Fibroblast of skin of left biceps (primary cell): ENCODE measurements at places on chromosomes 1 and 21.
A peak's percentile ranks its signal among the peaks of the same experiment; 100 is the strongest.

GRCh38 chr1:57711326-57711725 lies 287.5 kb upstream of the DAB1 start:
- no peak for DNase-seq

DNA sequence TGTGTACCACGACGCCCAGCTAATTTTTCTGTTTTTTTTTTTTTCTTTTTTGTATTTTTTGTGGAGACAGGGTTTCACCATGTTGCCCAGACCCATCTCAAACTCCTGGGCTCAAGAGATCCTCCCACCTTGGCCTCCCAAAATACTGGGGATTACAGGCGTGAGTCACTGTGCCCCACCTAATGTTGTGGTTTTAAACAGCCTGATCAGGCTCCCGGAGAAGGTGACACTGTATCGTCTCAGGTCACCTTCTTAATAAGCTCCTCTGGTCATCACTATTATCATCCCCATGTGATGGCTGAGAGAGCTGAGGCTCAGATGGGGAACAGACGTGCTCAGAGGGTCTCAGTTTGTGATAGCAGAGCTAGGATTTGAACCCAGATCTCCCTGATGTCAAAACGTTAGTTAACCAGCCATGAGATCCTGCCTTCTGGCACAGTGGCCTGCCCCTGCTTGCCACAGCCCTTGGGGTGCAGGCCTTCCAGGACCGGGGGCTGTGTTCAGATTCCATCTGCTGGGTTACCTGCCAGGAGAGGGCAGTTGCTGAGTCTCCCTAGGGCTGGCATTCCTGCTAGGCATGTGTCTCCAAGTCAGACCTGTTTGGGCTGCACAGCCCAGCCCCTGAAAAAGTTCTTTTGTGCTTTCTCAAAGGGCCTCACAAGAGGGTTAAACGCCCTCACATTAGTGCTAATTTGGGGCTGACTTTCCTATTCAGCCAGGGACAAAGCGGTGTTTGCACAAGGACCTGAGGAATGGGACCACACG lies 32.7 kb upstream of the GRHL3 start:
- no peak for DNase-seq

- DNase-seq = no peak
Measured at GRCh38 chr1:76314730-76315129, 240.2 kb downstream of the ST6GALNAC3 start.

GRCh38 chr1:77550135-77550534 lies 132.3 kb downstream of the ZZZ3 start:
- no peak for DNase-seq

DNA sequence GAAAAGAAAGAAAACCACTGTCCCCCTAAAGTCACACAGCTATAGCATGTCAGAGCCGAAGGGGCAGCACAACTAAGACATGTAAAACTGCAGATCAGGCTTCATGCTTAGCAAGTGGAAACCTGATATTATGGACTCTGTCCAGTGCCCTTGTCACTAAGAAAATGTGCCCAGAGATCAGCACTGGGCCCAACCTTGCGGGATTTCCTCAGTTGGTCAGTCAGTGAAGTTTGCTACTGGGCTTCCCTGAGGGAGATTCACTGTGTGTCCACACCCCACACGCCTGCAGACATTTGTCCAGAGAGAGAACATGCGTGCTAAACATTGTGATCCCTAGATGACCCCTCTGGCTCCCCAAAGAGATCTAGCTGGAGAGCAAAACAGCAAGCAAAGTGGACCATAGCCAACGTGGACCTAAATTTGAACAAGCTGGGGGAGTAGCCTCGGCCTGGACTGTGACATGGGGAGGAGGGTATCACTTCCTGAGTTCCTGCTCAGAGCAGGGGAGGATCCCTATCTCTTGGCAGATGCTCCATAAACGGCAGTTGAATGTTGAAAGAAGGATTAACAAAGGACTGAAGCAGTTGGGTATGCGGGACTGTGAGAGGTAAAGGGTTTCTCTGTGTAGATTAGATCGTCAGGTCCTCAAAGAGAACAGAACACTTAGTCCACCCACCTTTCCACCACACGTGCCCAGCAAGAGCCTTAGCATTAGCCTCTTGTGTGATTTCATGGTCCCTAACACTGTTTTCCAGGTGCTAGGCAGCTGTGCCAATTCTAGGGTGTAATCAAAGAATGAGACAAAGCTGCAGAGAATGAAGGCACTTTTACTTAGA lies 53.6 kb downstream of the GLUL start:
- DNase-seq = no peak

DNA sequence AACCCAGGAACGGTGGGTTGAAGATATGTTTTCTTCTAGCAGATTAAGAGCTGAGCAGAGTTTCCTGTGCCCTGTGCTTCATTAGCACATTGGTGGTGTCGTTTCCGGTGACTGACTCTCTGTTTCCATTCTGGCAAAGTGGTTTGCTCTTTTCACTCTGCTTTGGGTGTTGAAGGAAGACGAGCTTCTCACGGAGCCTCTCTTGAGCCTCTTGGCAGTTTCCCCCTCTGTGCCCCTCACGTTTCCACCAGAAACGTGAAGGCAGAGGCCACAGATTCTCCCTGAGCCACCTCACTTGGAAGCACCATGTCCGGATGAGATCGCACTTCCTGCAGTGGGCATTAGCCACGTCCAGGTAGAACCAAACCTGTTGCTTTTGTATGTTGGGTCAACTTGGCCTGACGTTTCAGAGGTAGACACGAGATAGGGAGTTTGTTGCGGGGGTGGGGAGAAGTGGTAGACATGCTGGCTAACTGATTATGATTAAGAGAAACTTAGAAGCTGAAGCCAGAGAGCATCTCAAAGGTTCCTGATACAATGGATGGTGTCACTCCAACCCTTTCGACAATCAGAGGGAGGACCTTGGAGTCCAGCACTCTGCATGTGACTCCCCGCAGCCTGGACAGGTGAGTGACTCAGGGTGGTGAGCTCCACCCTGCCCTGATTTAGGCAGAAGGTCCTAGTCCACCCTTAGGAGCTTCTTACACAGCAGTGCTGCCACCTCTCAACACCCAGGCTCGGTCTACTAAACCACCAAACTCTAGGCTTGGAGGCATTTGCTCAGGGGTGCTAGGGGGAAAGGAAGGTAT lies at the start of gene LAX1:
Gene LAX1 (plus strand): TSS at position 155 of the 809 bp plus-strand sequence. CDS start 383 bp downstream, at position 538.
- DNase-seq = no peak

- DNase-seq = no peak
Measured at GRCh38 chr1:108627256-108627655, 33.6 kb downstream of the HENMT1 start.

DNA sequence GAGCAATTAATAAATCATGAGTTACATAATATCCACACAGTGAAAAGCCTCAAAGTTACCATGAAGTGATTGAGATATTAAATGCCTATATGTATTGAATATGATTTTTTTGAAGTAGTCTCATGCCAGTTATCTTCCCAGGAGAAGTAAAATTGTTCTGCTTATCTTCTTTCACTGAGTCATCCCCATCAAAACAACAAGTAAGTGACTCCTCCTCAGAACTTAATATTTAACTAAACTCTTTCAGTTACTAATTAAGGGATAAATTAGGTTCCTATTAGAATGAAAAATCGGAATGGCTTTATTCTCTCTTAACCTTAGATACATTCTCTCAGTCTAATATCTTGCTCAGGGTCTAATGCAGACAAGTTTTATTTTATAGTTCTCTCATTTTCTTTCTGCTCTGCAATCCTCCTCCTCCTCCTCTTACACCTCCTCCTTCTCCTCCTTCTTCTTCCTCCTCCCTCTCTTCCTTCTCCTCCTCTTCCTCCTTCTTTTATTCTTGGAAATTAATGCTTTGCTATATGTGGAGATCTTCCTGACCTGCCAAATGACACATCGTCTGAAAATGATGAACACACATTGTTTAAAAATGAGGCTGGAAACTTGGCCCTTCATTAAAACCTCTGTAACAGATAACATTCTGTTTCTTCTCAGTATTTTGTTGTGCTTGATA lies 110.9 kb downstream of the RUNX1 start:
- DNase-seq = no peak

- DNase-seq = no peak
Measured at GRCh38 chr1:241624935-241625334, 15.2 kb downstream of the CHML start.

- DNase-seq = no peak
Measured at GRCh38 chr1:35190784-35191183, 2.2 kb downstream of the SFPQ start.

GRCh38 chr21:45386728-45387371 lies 18.1 kb upstream of the COL18A1 start:
- DNase-seq = peak; percentile 57

GRCh38 chr1:108828074-108828961 lies 28.6 kb downstream of the AKNAD1 start:
- peak; percentile 81 for DNase-seq

DNA sequence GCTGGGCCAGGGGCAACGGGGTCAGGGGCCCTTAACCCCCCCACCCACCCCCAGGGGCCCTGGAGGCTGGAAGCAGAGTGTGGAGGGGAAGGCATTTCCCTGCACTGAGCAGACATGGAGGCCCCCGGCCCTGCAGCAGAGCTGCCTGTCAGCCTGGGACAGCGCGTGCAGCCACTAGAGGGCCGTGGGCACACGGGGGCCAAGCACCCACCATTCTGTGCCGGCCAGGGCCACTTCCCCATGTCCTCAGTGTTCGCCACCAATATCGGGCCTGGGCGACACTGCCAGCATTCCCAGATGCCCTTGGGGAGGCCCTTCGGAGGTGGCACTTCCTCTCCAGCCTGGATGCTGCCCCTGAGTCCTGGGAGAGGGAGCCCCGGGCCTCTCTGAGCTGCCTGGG lies 23.2 kb upstream of the ARHGEF16 start:
- DNase-seq = no peak

- DNase-seq = no peak
Measured at GRCh38 chr1:231950331-231951128, 323.9 kb downstream of the DISC1 start.

GRCh38 chr1:17420391-17420918 lies 19.0 kb downstream of the RCC2 start:
- no peak for DNase-seq

DNA sequence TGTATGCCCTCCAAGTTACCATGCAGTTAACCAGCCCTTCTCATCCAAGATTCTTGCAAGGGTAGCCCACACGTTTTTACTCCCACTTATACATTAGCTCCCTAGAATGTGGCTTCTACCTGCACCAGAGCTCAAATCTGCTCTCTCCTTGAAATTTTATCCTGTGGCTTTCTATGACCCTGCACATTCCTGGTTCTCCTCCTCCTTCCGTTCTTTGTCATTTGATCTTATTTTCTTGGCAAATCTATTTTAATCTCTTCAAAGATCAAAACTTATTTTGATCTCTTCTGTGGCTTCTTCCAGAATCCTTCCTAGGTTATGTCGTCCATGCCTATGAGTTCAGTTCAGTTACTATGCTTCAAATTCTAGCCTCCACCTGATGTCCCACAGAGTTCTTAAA lies 115.6 kb upstream of the GUCA2B start:
- DNase-seq = no peak

- DNase-seq = peak; percentile 4
Measured at GRCh38 chr1:164510435-164510834, 48.5 kb upstream of the PBX1 start.

- no peak for DNase-seq
Measured at GRCh38 chr1:245067257-245067656, 87.5 kb upstream of the KIF26B start.

DNA sequence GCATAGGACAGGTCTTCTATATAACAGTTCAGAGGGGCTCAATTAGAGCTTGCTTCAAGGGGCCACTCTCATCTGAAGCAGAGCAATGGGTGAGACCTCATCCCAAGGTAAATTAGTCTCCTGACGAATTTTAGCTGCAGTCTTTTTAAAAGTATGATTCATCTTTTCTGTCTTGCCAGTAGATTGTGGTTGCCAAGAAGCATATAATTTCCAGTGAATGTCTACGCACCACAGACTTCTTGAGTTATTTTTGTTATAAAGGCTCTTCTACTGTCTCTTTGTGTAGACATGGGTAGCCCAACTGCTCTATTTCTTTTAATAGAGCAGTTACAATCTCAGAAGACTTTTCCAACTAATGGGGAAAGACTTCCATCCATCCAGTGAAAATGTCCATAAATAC lies 108.9 kb upstream of the FMN2 start:
- DNase-seq = no peak

DNA sequence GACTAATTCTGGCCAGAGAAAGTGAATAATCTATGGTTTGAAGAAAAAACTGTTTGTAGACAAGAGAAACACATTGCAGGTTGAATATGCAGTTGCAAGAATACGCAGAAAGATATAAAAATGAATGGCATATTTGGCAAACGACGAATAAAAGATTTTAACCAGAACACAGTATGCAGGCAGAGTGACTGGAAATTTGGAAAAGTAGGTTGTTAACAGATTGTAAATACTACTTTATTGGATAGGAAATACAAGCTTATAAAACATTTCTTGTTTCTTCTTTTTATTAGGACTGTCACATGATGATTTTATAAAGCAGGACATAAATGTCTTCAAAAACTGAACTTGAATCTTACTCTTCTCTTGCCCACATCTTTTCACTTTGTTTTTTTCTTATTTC lies 573.3 kb upstream of the PBX1 start:
- DNase-seq = no peak

- DNase-seq = no peak
Measured at GRCh38 chr21:34589511-34590282, 25.2 kb downstream of the RCAN1 start.

GRCh38 chr1:26862781-26863684 lies at the start of gene SFN:
TSS of gene SFN (plus strand) at chr1:26863149. CDS start at chr1:26863213, 64 bp downstream.
- DNase-seq = no peak

- peak; percentile 31 for DNase-seq
Measured at GRCh38 chr1:227947676-227948492, at the start of gene WNT9A. TSS of gene WNT9A (minus strand) at chr1:227947932. CDS start at chr1:227947887, 45 bp downstream.

DNA sequence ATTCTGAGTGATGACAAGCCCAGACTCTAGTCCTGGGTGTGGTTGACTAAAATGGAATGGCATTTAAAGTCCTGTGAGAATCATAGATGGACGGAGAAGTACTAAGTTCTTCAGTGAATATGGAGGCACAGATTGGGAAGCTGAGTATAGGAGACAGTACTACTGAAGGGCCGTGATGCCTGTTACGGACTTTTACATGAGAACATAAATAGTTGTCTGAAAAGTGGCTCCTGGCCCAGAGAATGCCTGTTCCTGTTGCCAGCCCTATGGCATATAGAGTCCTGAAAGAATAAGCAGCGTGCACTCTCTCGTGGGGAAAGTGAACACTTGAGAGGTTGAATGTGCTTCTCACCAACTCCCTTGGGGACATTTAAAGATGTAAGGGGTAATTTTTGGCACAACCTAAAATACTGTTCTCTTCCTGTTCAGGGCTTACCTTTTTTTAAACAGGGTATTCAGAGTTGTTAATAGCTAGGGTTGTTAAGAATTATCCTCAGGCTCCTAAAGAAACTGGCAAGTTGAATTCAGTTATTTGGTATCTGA lies 20.4 kb downstream of the CCT8 start:
- DNase-seq = no peak

DNA sequence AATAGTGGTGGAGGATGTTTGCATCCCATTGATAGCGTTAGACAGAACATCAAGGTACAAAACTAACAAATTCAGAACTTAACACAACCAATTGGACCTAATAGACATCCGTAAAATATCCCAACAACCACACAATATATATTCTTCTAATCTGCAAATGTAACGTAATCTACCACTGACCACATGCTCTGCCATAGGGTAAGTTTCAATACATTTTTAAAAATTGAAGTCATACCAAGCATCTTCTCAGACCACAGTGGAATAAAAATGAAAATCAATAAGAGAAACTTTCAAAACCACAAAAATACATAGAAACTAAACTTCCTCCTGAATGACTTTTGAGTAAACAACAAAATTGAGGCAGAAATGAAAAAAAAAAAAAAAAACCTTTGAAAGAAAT lies 1087.5 kb downstream of the KCNT2 start:
- DNase-seq = no peak

- no peak for DNase-seq
Measured at GRCh38 chr1:150366416-150367296, 2.7 kb downstream of the RPRD2 start.

- DNase-seq = no peak
Measured at GRCh38 chr1:84163123-84163931, 19.3 kb downstream of the PRKACB start.

- no peak for DNase-seq
Measured at GRCh38 chr1:181392133-181392532, 91.2 kb upstream of the CACNA1E start.
